Midbrain (tissue), 1 donor: ENCODE measurements at places on chromosomes 2 and 18.
A peak's percentile ranks its signal among the peaks of the same experiment; 100 is the strongest.

DNA sequence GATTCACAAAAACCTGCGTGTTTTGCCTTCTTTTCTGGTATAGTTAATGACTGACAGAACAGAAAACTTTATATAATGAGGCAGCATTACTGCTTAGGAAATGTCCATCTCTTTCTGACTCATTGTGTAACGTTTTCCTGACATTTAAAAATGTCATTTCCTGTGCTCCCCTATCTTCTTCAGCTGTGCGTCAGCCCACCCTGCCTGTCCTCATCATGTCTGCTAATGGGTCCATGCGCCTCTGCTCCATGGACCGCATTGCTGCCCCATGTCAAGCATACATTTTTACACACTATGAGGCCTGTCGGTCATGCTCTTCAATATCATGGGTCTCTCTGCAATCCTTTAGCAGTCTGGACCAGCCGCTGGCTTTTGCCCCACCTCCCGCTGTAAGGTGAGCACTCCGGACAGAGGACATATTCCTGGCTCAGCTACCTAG is 234.3 kb downstream of the CDCA7 start:
- no peak for DNase-seq

DNA sequence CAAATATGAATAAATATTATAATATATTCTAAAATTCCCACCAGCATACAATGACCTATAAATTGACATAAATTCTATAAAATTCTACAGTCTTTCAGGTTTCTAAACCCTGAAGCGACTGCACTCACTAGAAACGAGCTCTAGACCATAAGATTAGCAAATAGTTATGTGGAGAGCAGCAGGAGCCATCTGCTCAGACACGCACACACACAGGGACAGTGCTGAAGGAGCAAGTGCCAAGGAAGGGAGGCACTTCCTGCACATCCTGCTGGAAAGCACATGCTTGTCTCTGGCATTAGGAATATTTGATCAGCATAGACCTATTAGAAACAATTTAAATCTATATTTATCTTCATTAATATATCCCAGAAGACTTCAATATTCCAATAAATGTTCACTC is 713.9 kb upstream of the CDH2 start:
- DNase-seq, result no peak

GRCh38 chr2:159613651-159614285 is 2.6 kb downstream of the BAZ2B start:
- DNase-seq, result peak; percentile 61

DNA sequence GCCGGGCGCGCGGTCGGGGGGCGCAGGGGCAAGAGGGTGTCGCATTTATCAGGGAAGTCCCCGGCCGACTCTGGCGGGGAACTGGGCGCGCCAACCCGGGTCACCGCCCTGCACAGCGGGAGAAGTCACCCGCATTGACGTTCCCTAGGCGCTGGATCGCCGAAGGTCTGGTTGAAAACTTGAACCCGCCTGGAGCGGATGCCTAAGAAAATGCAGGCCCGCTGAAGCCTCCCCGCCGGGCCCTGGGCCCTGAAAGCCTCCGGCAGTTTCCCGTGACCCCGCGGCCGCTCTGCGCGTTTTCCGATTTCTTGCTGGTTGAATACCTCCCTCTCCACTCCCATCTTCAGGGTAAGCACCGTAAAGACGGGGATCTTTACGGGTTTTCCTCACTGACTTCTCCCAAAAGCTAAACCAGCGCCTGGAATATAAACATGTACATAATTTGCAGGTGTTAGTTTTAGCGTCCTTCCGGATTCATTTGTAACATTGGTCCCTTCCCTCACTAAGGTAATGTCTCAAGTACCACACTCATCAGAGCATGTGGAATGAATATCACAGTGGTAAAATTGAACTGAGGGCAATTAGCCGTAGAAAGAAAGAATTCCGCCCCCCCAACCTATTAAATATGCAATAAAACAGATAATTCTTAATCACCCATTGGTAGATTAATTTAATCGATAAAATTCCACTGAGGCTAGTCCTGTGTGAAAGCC is 675 bp upstream of the SPIRE1 start:
- peak; percentile 51 for DNase-seq

DNA sequence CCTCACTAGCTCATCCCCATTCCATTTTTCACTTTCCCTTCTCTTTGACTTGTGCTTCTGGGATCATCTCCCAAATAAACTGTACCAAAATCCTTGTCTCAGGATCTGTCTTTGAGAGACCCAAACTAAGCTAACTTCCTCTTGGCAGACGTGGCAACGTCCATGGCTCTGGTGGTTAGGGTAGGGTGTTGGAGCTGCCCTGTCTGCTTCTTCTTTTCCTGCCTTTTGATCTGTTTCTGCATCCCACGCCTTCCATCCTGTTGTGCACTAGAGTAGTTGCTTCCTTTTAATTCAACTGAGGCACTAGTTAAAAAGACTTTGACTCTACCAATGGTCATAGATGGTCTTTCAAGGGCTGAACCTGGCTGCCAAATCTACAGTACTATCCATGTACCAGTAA is 5.5 kb upstream of the MAP4K4 start:
- DNase-seq, result no peak

- peak; percentile 36 for DNase-seq
Observed at GRCh38 chr2:229920011-229920641, 1.7 kb downstream of the TRIP12 start.

- DNase-seq, result no peak
Observed at GRCh38 chr2:27041752-27042151, 9.0 kb downstream of the TMEM214 start.

- no peak for DNase-seq
Observed at GRCh38 chr18:67301592-67301991, 214.9 kb downstream of the DSEL start.

DNA sequence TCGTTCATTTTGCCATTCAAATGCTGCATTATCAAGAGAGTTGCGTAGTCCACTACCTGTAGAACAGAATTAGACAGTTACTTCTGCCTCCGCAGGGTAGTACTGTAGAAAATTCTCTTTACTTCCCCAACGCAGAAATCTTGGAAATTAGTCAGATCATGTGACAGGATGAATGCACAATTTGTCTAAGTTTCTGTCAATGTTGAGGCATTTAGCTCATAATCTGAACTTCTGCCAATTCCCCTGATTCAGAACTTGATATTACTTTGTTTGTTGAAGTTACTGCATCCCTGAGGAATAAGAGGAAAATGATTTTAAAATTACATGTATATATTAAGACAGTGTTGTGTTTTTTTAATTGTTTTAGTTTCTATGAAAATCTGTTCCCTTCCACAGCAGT is 83.4 kb downstream of the TTC27 start:
- DNase-seq, result peak; percentile 34

GRCh38 chr2:101146535-101146934 is 4.6 kb downstream of the TBC1D8 start:
- no peak for DNase-seq

- no peak for DNase-seq
Observed at GRCh38 chr2:64657411-64657810, 3.7 kb upstream of the SERTAD2 start.

DNA sequence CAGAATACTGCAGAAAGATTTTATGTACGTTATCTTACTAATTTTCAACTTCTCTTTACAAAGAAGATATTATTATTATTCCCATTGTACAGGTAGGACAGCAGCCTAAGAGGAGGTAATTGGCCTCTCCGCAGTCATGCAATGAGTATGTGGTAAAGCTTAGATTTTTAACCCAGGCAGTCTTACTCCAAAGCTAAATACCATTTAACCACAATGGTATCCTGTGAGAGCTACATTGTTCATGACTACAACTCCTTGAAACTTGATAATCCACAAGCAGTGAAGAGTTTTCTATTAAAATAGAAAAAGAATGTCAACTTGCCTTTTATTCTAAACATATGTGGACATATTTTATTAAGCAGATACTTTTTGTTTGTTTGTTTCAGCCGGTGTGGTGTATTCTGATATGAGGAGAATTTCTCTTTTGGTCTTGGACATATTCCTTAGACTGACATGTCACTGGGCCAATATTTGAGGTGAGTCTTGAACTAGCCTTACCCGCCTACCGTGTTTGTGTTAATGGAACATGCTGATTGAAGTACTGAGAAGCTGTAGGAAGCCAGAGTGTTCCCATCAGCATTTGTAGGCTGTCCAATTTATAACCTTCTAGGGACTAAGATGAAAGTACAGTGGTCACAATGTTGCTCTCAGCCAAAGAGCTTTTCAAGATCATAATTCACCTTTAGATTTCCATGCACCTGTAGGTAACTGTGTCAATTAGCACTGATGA is 293.9 kb upstream of the DCC start:
- no peak for DNase-seq

DNA sequence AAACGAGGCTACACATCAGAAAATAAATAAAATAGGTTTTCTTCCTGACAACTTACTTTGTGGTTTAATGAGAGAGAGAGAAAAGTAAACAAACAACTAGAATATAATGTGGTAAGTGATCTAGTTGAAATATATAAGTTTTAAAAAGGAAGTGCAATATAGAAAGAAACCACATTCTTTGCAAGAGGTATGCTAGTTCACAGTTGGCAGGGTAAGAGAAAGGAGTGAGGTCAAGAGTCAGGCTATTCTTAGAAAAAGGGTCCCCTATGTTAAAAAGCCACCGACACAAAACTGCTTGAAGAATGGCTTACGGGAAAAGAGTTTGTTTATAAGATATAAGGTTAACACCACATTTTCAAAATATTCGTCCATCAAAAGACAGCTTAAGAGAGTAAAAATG is 462.1 kb downstream of the ERBB4 start:
- DNase-seq, result no peak

GRCh38 chr2:164785457-164785856 is 56.2 kb downstream of the COBLL1 start:
- no peak for DNase-seq

- DNase-seq, result no peak
Observed at GRCh38 chr2:127089478-127090235, 17.3 kb downstream of the BIN1 start.

DNA sequence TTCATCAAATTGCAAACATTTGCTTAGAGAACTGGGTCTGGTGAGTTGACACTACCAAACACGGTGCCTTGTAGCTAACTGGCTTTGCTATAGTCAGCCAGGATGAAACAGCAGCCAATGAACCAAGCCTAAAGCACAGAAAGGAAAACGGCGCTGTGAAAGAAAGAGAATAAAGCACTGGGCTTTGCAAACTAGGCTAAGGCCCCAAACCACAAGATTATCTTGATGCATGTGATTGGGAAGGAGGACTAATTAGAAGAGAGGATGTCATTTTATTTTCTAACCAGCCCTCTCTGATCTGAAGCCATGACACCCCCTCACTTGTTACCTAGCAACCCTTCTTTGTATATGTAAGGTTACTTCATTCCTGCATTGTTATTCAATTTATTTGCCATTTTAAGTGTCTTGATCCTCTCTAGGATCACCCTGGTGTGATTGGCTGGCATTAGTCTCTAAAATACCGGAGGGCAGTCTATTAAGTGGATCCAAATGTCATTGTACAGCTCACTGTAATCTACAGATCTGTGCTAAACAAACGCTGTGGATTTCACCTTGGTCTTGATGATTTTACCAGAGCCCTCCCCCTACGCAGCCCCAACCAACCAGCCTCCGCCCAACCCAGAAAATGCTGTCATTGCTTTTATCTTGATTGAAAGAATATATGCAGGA is 395.4 kb upstream of the ACVR2A start:
- DNase-seq, result no peak

GRCh38 chr18:23927821-23928746 is 86.5 kb upstream of the TTC39C start:
- DNase-seq, result no peak

GRCh38 chr2:20674974-20675679 is 8.2 kb downstream of the GDF7 start:
- no peak for DNase-seq

- DNase-seq, result no peak
Observed at GRCh38 chr2:18589354-18589753, at the start of gene NT5C1B. NT5C1B (minus strand) TSS chr2:18589569; CDS start chr2:18589468, 101 bp downstream.

- no peak for DNase-seq
Observed at GRCh38 chr2:121191191-121192170, 93.5 kb downstream of the TFCP2L1 start.

GRCh38 chr2:26521054-26521912 is 43.4 kb upstream of the OTOF start:
- no peak for DNase-seq

- DNase-seq, result no peak
Observed at GRCh38 chr18:13570856-13571495, 155.4 kb downstream of the FAM210A start.

- no peak for DNase-seq
Observed at GRCh38 chr18:54206447-54206846, 18.0 kb downstream of the MBD2 start.

DNA sequence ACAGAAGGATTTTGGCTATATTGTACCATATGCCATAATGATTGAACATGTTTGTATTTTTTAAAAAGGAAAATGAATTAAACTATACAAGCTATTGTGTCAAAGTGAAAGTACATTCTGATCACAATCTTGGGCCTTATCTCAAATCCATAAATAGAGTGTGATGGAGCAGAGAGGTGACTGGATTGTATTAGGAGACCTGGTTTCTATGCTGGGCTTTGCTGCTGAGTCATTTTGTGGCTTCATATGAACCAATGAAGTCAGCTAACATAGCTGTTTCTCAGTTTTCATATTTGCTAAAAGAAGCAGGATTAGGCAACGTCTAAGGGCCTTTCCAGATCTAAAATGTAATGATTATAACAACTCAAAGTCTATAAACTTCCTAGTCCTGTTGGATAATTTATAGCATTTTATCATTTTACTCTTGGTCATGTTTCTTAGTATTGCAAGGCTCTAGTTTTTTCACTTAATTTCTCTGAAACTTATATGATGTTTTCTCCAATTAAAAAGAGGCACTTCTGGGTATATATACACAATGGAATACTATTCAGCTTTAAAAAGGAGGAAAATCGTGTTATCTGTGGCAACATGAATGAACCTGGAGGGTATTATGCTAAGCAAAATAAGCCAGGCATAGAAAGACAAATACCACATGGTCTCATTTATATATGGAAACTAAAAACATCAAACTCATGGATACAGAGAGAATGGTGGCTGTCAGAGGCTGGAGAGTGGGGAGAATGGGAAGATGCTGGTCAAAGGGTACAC is 112.3 kb downstream of the MEP1B start:
- no peak for DNase-seq

GRCh38 chr18:59273759-59274532 is 692 bp upstream of the RAX start:
- DNase-seq, result no peak

GRCh38 chr2:47097563-47097962 is 57.5 kb downstream of the STPG4 start:
- no peak for DNase-seq

DNA sequence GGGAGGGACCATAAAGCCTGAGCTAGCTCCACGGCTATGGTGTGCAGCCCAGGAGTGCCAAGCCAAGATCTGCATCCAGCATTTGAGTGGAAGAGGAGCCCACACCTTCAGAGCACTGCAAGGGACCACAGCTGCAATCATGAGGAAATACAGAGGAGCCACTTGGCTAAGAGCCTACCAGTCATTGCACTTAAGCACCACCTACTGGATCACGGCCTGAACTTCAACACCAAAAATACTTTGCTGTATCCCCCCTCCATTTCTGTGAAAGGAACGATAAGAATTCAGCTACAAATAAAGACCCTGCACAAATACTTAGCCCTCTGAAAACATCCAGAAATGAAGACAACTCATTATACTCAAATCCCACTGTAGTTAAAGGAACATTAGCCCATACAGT is 545.3 kb downstream of the TSN start:
- DNase-seq, result no peak

- no peak for DNase-seq
Observed at GRCh38 chr2:177281400-177282180, 17.1 kb upstream of the NFE2L2 start.

- no peak for DNase-seq
Observed at GRCh38 chr2:209086761-209087160, 337.1 kb upstream of the MAP2 start.
